AG10803 (cell line): ENCODE measurements at places on chromosomes 6 and 20.
A peak's percentile ranks its signal among the peaks of the same experiment; 100 is the strongest.

- DNase-seq = no peak
Measured at GRCh38 chr6:124873066-124873410, 89.2 kb upstream of the RNF217 start.

GRCh38 chr6:148739822-148740128 is 7.1 kb upstream of the UST start:
- DNase-seq = no peak

DNA sequence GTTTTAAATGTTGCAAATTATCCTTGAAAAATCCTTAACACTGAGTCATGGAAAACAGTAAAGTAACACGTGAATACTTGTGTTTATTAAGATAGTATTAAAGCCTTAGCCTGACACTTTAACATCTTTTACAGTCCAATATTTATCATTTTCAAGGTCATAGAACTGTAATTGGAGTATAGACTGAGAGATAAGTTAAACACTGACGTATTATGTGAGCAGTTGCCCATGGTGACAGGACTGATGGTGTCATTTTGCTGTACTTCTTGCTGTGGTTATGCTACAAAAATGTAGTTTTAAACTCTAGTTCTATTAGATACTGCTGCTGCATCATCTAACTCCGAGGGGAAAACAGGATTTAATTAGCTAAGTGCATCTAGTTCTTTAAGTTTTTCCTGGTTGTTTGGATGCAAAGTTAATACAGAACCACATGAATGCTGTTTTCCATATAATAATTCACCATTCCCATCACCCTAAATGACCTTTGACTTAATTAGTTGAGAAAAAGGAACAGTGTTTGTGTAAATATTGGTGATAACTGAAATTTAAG is 37.8 kb downstream of the SLC2A12 start:
- DNase-seq = no peak

- no peak for DNase-seq
Measured at GRCh38 chr6:145534989-145535388, 200.3 kb downstream of the EPM2A start.

- DNase-seq = peak; percentile 89
Measured at GRCh38 chr6:44054721-44055559, 72.3 kb downstream of the MRPL14 start.

DNA sequence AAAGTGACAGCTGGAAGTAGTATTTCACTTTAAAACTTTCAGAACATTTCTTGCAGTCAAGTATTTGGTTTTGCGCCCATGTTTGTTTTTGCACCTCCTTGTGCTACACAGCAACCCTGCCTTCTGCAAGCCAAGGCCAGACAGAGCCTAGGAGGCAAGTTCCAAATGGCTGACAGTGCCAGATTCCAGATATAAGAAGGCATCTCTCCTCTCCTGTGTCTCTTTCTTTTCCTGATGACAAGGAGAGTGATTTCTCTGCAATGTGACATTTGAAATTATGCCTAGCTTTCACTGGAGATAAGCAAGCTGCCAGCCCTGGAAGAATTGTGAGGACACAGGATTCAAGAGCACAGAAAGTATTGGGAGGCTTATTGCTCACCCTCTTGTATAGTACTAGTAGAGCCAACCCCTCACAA is 149.1 kb upstream of the TENT5A start:
- peak; percentile 24 for DNase-seq

DNA sequence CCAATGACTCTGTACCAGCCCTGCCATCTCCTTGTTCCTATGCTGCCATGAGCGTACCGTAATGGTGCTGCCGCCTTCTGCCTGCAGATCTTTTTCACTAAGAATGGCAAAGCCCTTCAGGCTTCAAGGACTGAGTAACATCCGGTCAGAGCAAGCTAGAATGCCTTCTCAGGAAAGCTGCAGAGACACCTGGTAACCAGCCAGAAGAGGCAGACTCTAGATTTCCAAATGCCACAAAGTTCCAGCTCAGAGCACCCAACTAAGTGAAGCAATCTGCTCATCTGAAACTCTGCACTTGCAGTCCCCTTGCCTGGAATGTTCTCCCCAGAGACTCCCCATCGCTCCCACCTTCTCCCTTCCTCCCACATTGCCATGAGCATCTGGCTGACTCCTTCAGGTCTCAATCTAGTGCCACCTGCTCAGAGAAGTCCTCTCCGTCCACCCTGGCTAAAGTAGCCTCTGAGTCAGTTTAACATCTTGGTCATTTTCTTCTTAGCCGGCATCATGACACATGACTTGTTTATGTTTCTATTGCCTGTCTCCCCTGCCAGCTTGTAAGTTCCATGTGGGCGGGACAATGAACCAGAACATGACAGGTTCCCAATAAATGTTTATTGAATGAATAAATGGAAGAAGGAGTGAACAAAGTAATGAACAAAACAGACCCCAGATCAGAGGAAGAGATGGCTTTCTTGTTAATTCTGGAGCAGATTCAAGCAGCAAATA is 6.9 kb upstream of the OCSTAMP start:
- DNase-seq = peak; percentile 74

DNA sequence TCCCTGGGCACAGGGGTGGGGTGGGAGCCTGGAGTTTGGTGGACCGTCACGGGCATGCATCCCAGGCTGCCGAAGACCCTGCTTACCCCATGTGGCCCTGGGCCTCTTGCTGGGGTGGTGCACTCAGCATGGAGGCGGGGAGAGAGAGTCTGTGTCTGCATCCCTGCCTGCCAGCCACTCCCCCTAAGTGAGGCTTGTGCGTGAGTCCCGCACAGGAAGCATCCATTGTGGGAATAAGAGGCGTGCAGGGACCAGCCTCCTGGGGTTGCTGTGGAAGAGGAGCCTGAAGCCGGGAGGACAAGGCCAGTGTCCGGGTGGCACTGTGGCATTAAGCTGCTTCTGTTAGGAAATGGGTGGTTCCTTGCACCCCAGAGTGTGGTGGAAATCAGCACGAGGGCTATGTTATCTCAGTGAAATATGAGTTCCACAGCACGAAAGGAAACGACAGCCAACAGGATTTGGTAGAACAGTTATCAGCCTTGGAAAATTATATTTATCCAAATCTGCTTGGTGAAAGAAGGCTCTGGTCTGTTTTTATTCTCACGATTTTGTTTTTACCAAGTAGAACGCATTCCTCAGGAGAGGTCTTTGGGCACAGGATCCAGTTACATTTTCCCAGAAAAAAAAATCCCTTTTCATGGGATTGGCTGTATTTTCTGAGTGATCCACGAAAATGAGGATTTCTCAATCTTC is 35.7 kb downstream of the CDH4 start:
- DNase-seq = no peak

DNA sequence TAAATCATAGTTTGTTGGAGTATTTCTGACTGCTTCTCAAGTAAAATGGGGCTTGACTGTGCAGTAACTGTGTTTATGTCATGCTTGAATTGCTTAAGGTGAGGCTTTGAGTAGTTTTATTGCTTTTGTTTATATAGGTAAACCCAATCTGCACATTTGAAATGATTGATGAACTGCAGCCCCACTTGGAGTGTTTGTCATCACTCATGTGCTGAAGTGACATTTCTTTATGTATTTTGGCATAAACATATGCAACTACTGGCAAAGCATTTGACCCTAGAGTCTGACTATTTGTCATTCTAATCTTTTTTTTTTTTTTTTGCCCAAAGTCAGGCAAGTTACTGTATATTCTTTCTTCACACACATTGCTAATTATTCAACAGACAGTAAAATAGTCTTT is 491.4 kb upstream of the POU3F2 start:
- no peak for DNase-seq

DNA sequence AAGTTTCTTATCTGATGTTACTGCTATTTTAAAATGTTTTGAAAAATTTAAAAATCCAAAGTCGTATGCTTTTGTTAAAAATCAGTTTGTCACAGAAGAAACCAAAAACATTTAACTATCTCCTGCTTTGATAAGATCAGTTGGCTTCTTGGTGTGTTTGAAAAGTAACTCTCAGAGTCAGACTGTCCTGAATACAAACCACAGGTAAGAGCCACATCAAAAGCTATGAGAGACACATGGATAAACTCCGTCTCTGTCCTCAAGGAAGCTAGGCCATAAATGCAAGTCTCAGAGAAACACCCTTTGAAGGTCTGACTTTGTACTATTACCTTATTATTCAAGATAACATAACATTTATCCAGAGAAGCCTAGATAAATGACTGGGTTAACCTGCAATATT is 7.7 kb downstream of the HBS1L start:
- no peak for DNase-seq

DNA sequence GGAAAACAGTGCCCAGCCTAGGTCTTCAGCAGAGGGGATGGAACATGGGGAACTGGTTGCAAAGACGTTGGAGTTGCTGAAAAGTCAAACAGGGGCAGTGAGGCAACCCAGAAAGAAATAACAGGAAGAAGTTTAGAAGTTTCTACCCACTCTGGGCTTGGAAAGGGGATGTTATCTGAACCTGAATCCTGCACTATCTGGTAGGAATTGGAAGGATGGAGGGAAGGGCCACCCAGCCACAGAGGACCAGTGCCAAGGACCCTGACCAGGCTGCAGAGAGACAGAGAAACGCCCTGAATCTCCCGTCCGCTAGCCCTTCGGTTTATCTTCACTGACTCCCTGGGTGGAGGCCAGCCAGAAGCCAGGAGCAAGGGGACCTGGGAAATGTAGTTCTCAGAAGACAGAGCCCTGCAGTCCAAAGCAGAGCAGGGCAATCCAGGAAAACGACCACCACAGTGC is 217.3 kb upstream of the RREB1 start:
- no peak for DNase-seq

DNA sequence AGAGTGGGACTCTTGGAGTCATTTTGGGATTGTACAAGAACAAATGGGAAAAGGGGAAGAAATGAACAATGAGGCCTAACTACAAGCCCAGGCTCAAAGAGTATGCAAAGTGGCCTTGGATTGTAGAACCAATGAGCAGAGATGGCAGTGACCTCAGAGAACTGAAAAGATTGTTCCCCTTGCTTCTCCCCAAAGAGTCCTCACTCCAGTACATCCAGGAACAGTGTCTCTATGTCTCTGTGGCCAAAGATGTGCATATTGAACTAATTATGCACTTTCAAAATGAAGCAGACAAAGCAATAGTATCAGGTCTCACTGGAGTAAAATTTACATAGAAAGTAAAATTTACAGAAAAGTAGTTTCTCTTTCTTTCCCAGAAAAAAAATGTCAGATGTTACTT is 81.0 kb downstream of the SMLR1 start:
- DNase-seq = peak; percentile 24

DNA sequence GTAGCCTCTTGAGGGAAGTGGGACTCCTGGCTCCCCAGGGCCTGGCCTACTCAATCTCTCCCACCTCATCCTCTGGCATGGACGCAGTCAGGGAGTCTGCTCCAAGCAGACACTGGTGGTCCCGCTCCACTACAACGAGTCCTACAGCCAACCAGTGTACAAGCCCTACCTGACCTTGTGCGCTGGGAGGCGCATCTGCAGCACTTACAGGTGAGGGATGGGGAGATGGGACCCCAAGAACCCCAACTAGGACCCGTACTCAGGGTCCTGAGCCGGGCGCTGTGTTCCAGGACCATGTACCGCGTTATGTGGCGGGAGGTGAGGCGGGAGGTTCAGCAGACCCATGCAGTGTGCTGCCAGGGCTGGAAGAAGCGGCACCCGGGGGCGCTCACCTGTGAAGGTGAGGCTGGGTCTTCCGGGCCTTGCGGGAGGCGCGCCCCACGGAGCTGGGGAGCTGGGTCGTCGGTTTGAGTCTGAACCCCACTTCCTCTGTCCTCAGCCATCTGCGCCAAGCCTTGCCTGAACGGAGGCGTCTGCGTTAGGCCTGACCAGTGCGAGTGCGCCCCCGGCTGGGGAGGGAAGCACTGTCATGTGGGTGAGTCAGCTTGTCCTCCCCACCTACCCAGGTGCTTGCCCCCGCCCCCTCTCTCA is 2.1 kb downstream of the EGFL8 start:
- DNase-seq = no peak

- peak; percentile 30 for DNase-seq
Measured at GRCh38 chr6:108760126-108761050, 87.8 kb upstream of the ARMC2 start.

GRCh38 chr20:24722586-24722985 is 226.5 kb upstream of the CST7 start:
- DNase-seq = no peak

- DNase-seq = no peak
Measured at GRCh38 chr6:138529478-138529877, 30.2 kb upstream of the NHSL1 start.

GRCh38 chr6:30462482-30462881 is 26.8 kb upstream of the HLA-E start:
- DNase-seq = no peak

DNA sequence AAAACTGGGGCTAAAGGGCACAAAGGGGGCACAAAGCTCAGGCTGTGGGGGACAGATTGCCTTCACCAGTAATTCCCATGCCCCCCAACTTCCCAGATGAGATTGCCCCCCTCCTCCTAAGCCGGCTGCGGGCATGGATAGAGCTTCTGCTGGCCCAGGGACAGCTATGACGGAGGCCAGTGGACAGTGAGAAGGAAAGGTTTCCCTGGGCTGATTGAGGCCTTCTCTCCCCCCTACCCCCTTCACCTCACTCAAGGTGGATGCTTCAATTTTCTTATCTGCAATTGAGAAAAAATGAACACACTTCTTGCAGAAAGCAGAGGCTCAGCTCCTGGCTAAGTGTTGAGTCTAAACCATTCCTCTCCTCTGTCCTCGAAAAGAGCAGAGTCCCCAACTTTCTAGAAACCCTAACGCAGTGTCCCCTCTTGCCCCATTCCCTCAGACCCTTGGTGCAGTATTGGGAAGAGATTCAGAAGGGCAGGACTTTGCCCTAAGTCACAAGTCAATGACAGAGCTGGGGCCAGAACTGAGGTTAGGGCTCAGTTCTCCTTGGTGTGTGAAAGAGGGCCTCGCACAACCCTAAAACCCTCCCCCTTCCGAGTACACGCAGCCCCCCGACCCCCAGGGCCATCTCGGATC is 808 bp downstream of the SDC4 start:
- no peak for DNase-seq

DNA sequence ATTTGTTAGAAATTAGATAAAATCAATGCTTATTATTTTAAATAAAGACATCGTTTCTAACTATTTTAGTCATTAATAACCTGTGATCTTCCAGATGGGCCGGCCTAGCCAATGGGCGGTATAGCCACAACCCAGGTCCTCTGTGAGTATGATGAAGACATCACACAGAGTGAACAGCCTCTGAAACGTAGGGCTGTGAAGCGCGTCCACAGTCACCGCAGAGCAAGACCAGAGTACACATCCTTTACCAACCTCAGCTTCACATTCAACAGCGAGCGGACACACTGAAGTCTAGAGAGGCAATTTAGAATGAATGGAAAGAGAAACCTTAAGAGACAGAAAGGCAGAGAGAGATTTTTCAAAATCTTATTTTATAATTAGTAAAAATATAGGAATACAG is 125.0 kb upstream of the RPS6KA2 start:
- DNase-seq = no peak

- DNase-seq = peak; percentile 46
Measured at GRCh38 chr6:136822046-136822375, 381 bp upstream of the PEX7 start.

DNA sequence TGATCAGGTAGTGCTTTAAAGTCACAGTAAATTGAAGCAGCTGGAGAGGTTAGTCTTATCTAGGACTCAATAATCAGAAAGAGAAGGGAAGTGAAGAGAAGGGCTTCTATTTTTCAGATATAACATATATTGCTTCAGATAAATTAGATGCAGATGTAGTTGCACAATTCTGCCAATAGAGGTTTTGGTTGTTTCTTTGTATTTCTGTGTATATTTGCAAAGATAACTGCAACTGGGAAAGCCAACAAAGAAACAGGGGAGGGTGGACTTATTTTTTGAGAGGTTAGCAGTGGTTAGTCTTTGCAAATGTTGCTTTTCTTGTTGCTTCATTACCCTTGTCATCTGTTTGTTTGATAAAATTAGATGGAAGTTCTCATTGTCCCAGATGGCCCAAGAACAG is 106.6 kb downstream of the ADGRG6 start:
- peak; percentile 37 for DNase-seq
